ENCODE measurements at places on chromosomes 16 and 17.

DNA sequence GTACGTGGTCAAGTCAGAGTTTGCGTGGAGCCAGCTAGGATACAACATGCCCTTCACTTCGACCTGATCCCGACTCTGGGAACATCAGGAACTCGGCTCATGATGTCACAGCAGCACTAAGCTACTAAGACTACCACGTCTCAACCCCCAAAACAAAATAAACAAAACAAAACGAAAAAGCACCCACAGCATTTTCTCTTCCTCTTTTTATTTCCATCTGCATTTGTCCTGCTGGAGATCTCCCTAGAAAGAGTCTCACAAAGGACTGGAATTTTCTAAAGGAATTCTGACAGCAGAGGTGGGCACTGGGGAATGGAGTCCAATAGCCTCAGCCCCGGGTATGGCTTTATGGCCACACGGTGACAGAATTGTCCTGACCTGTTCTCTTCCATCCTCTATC is 196.6 kb downstream of the SALL1 start:
- no peak for DNase-seq

- no peak for DNase-seq
These were observed 45.0 kb upstream of the CRISPLD2 start for GRCh38 chr16:84774810-84775209.

- no peak for DNase-seq
These were observed 762 bp downstream of the PYCARD start for GRCh38 chr16:31201582-31202413.

DNA sequence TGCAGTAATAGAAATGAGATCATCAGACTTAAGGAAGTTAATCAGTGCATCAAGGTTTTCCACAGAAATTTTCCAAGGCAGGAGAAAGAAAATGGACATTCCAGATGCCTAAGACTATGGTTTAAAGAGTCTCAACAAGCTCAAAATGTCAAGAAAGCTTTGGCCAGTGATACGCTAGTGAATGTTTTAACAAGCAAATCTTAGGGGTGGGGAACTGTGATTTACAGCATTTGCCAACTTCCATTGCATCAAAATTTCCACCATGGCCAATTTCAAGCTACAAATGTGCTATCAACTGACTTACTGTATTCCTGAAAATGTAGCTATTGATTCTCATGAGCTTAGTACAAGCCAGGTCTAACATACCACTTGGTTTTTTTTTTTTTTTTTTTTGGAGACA is 82.4 kb upstream of the CLEC3A start:
- no peak for DNase-seq

GRCh38 chr17:73902416-73903181 is 258.4 kb upstream of the SDK2 start:
- no peak for DNase-seq

DNA sequence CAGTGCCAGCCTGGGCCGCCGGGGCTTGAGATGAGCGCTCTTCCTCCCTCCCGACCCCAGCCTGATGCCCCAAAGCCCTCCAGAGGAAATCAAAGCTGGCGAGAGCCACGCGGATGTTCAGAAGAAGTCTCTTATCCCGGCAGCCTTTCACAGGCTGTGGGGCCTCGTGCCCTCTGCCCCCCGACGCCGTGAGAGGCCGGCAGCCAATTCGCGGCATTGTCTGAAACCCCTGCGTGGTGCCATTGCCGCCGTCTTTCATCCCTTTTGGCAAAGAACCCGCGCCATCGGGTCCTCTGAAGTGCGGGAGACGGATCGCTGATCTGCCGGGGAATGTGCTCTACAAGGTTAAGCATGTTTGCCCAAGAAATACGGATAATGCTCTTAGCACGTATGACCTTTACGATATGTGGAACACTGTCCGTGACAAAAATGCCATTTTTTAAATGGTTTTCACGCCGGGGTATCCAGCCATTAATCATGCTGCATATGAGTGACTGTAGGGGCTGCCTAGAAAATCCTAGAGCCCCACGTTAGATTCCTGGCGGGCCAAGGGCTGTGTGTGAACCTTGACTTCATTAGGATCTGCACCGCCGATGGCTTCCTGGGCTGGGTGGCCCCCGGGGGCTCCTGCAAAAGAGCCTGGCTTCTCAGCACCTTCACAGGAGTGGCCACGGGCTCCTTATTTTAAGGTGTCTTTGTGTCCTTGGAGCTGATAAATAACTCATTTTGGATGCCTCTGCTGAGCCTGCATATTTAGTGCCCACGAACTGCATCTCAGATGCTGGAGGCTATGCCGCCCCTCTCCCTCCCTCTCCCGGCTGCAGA is 165.1 kb upstream of the TNRC6C start:
- no peak for DNase-seq

- no peak for DNase-seq
These were observed 1.1 kb downstream of the ABCA9 start for GRCh38 chr17:69059458-69060175.

- DNase-seq, result no peak
These were observed 10.8 kb downstream of the FKBP10 start for GRCh38 chr17:41823580-41823979.

DNA sequence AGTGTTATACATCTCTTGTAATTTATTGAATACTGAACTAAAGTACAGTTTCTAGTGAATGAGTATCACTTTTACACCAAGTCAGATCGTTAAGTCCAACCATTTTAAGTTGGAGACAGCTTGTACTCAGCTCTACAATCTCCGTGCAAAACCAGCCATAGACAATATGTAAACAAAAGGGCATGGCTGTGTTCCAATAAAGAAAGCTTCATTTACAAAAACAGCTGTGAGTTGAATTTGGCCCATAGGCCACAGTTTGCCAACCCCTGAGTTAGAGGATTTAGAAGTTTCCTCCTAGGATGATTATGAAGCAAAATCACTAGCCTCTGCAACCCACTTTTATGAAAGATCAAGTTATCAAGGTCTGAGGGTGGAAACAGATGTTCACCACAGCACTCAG is 105.7 kb upstream of the RCVRN start:
- DNase-seq, result no peak

- no peak for DNase-seq
These were observed 266.1 kb upstream of the DYNLRB2 start for GRCh38 chr16:80274576-80275191.

DNA sequence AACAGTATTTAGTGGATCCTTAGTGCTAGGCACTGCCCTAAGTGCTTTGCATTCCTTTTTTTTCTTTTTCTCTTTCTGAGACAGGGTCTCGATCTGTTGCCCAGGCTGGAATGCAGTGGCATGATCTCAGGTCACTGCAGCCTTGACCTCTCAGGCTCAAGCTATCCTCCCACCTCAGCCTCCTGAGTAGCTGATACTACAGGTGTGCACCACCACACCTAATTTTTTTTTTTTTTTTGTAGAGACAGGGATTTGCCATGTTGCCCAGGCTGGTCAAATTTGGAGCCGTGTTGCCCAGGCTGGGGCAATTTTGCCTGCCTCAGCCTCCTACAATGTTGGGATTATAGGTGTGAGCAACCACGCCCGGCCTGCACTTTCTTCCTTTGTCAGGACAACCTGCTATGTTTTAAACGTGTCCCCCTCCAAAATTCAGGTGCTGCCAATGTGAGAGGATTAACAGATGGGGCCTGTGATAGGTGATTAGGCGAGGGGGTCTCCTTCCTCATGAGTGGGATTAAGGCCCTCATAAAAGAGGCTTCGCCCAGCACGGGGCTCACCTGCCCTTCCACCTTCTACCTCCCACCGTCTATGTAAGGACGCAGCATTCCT is 5.4 kb downstream of the NQO1 start:
- no peak for DNase-seq

- DNase-seq, result no peak
These were observed 207.2 kb downstream of the C16orf78 start for GRCh38 chr16:49580751-49581303.

DNA sequence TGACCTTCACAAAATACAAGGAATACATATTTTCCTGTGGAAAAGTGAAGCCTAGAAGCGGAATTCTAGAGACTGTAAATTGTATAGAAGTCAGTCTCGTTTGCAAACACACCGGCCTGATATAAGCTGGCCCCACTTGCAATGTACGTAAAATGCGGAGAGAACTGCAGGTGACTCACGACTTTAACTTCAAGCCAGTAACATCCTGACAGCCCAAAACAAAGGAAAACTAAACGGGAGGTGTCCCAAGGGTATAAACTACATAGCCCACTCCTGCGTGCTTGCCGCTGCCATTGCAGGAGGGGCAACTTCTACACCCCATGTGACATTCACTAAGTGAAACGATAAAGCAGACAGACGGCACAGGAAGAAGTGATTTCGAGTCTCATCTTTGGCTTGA is 101.6 kb downstream of the CYTH1 start:
- DNase-seq, result no peak

GRCh38 chr16:4372578-4373355 is 1.1 kb downstream of the VASN start:
- DNase-seq, result no peak

GRCh38 chr16:1899641-1900451 is 18.4 kb downstream of the HS3ST6 start:
- DNase-seq, result no peak

DNA sequence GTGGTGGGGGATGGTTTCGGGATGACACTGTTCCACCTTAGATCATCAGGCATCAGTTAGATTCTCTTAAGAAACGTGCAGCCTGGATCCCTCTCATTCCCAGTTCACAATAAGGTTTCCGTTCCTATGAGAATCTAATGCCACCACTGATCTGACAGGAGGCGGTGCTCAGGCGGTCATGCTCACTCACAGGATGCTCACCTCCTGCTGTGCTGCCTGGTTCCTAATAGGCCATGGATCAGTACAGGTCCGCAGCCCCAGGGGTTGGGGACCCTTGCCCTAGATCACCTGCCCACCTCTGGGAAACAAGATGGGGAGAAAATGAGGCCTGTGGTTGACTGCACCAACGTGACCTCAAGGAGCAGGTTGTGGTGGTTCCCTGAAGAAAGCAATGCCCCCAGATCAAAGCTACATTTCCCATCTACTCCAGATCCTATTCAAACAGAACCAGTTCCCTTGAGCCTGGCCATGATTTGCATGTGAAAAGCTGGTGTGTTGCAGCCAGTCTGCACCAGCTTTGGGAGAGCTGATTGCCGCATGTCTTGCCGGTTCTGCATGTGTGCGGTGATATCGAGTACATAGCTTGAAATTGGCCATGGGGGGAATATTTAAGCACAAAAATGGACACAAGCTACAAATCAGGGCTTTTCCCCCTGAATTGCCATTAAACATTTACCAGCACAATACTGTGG is 183.2 kb upstream of the HSBP1 start:
- DNase-seq, result no peak

DNA sequence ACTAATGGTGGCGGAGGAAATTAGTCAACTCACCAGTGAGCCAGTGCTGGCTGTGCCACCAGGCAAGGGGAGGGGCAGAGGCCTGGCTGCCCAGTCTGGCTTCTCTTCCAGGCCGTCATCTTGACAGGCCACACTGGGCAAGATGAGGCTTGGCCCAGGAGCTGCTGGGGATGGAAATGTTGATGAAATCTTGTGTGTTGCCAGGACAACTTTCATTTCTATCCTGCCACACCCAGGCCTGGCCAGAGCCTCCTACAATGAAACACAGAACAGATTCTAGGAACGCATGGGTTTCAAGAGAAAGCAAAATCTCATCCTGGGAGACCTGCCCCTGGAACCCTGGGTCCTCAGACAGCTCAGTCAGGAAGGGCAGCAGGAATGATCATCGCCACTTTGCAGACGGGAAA is 9.3 kb downstream of the HEXIM2 start:
- no peak for DNase-seq

GRCh38 chr17:75205793-75206163 is 299 bp downstream of the NUP85 start:
- DNase-seq, result no peak

GRCh38 chr16:19860166-19861041 is 24.2 kb downstream of the GPRC5B start:
- DNase-seq, result no peak

DNA sequence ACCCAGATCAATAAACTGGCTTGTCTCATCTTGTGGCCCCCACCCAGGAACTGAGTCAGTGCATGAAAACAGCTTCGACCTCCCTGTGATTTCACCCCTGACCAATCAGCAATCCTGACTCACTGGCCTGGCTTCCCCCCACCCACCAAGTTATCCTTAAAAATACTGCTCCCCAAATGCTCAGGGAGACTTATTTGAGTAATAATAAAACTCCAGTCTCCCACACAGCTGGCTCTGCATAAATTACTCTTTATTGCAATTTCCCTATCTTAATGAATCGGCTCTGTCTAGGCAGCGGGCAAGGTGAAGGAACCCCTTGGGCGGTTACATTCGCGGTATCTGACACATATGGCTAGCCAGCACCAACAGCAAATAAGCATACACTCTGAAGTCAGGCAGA is 9.8 kb upstream of the RABEP1 start:
- peak; percentile 16 for DNase-seq

DNA sequence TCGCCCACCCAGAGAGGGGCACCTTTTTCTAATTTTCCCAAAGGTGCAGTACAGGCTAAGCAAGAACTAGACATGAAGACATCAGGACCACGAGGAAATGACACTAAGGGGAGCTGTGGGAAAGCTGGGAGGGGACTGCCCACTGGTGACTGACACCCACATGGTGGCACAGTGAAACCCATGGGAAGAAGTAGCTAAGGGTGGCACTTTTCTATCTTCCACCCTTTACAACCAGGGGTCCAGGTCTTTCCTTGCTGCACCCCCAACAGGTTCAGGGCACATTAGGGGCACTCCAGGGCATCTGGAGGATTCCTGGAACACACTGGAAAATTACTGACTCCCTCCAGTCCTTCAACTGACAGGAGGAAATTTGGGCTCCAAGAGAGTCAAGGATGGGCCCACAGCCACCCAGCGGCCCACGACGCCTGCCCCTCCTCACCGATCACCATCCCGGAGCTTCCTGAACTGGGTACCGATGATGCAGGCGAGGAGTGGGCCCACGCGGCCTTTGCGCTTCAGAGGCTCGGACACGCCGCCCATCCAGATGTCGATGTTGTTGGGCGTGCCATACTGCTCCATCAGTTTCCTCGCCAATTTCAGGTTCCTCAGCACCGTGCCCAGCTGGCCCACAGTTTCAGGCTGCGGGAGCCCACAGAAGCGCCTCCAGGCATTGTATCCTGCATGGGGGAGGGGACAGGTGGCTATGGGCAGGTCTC is 9.4 kb downstream of the MPO start:
- DNase-seq, result no peak

DNA sequence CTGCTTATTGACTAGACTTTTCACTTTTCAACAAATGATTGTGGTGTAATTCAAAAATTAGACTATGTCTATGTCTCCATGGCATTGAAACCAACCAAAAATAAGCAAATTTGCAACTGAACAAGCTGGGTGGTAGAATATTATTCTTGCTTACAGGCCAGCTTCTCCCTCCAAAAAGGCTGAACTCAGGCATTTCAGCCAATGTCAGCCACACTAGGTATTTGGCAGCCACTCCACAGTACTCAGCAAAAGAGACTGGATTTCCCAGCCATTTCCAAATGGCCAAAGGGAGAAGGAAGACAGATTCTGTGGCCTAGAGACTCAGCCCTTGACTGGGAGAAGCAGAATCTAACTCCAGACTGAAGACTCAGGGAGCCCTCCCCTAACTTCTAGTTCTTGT is 121.8 kb upstream of the IRX5 start:
- DNase-seq, result no peak

Measured in activated T-cell treated with anti-CD3 and anti-CD28 coated beads for 24 hours (primary cell).